Aorta (tissue), 5 donors: ENCODE measurements at places on chromosomes 12 and 14. TPM values are rescaled to one million over a fixed set of nuclear protein-coding genes. Genes with fewer than 3 reads are reported as not detected.

GRCh38 chr12:53103860-53104305 lies 597 bp downstream of the SOAT2 start:
- DNase-seq = no peak

DNA sequence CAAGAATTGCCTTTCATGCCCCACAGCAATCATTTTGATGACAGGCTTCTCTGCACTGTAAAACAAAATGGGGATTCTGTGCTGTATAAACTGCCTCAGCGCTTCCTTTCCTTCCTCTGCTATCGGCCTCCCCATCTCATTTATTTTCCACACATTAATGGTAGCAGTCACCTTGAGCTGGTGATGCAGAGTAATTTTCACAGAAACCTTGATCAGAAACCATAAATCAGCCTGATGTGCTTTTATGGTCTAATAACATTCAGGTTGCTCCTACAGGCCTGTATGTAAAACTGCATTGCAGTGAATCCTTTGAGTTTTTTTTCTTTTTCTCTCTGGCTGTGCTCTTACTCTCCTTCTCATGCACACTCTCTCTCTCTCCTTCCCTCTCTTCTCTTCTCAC lies 578.4 kb upstream of the STXBP6 start:
- DNase-seq = no peak

DNA sequence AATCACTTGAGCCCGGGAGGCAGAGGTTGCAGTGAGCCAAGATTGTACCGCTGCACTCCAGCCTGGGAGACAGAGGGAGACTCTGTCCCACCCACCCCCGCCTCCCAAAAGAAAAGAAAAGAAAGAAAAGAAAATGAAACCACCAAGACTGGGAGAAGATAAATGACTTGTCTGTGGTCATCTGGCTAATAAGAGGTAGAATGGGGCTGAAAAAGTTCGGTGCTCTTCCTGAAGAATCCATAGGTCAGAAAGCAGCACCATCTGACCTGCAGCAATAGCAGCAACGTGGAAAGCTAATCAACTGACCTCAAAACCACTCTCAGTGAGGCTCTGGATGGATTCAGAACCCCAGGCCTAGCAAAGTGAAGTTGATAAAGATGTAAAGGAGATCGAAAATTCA lies 25.2 kb downstream of the SSH1 start:
- DNase-seq = no peak

NDRG2 gene
- 196 TPM for polyA plus RNA-seq

SSTR1 gene
- polyA plus RNA-seq = 0.88 TPM

- no peak for DNase-seq
Observed at GRCh38 chr14:76894308-76894707, 68.1 kb downstream of the LRRC74A start.

- DNase-seq = no peak
Observed at GRCh38 chr14:79631276-79631675, 580.0 kb downstream of the DIO2 start.

GRCh38 chr14:74945852-74946658 lies 9.3 kb downstream of the PGF start:
- DNase-seq = peak; percentile 92

DNA sequence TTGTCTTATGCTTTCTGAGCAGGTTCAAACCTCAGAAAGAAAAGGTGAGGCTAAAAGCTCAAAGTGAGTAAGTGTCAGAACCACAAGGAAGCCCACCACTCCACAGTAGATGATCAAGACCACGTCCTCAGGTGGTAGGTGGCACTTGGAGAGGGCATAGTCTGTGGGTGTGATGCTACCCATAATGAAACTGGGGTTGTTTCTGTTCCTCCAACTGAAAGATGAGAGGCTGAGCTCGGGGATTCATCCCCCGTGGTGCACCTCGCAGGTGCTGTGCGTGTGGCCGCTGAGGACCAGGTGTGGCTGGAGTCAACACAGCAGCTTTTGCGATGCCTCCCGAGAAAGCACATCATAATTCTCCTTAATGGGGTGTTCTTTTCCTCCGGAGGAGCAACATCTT lies 285.7 kb downstream of the TTC8 start:
- no peak for DNase-seq

TPH2 gene
- not detected for polyA plus RNA-seq

NRIP2 gene
- polyA plus RNA-seq = 1.8 TPM

DNA sequence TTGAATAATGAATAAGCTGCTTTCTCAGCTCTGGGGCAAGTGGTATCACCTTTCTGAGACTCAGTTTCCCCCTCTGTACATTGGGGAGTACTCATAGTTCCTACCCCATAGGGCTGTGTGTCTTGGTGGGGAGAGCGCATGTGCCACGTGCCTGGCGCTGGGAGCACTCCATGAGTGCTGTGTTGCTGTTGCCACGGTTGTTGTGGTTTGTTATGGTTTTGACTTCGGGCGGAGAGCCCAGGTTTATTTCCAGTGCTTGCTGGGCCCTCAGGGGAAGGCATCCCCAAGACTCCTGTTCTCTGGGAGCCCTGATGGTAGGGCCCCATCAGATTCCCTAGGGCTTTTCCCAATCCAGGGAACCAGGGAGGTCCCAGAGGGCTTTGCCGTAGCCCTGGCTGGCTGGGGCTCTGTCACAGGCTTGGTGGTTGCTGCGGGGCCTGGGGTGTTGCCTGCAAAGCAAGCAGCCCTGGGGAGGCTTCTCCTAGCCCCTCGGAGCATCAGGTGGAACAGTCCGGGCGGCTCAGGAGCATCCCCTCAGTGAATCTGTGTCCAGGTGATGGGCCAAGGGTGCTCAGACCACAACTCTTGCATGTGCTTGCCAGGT lies 18.6 kb downstream of the SH2B3 start:
- DNase-seq = no peak

- DNase-seq = peak; percentile 45
Observed at GRCh38 chr12:131909081-131909751, 14.8 kb downstream of the ULK1 start.

DNA sequence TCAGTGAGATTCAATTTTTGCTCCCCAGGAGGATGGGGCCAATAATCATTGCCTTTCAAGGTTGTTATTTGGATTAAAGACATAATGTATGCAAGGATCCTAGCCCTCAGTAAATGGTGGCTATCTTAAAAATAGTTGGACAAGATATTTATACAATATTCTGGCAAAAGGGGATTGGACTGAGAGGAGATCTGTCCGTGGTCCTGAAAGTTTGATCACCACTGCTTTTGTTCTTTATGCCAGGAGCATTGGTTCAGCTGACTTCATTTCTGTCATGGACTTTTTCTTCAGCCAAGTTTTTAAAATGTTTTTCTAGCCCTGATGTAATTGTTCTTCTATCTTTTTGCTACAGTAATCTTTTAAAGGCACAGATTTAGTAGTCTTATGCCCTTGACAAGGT lies 70.2 kb upstream of the TCL1A start:
- no peak for DNase-seq

DNA sequence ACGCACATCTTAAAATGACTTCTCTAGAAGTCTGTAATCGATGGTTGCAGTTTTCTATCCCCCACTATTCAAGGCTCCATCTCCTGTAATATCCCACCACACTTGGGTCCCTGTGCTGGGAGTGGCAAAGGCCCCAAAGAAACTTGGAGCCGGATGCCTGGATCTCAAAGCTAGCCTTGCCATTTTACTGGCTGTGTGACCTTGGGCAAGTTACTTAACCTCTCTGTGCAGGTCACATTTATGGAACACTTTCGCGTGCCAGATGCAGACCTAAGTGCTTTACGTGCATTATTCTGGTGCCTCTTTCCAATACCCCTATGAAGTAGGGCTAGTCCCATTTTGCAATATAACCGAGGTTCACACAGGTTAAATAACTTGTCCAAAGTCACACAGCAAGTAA lies 151.8 kb upstream of the PRMT8 start:
- no peak for DNase-seq

- DNase-seq = no peak
Observed at GRCh38 chr12:60263161-60263560, 667.3 kb downstream of the SLC16A7 start.

DNA sequence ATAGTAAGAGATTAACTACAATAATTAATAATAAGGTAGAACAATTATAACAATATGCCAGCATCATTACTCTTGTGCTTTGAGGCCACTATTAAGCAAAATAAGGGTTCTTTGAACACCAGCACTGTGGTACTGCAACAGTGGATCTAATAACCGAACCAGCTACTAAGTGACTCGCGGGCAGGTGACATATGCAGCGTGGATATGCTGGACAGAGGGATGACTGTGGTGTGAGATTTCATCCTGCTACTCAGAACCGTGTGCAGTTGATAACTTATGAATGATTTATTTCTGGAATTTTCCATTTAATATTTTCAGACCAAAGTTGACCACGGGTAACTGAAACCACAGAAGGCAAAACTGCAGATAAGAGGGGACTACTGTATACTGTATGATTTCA lies 34.4 kb downstream of the BMAL2 start:
- DNase-seq = no peak

- DNase-seq = no peak
Observed at GRCh38 chr12:70849265-70849960, 71.1 kb downstream of the PTPRR start.

GRCh38 chr14:36805131-36805559 lies 143.5 kb downstream of the PAX9 start:
- no peak for DNase-seq

GRCh38 chr14:77027538-77028383 lies 747 bp downstream of the IRF2BPL start:
- DNase-seq = peak; percentile 92

DNA sequence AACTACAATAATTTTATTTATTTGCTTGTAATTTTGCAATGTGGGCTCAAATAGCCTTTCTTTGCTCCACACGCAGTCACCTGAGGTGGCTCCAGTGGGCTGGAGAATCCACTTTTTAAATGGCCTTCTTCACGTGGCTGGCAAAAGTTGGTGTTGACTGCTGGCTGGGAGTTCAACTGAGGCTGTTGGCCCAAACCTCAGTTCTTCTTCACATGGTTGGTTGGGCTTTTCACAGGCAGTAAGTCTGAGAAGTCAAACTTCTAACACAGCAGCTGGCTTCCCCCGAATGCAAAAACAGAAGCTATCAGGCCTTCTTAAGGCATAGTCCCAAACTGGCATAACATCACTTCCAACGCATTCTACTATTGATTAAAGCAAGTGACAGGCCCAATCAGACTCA lies 2.1 kb upstream of the OXA1L start:
- DNase-seq = no peak

NEUROD4 gene
- polyA plus RNA-seq = not detected

DNA sequence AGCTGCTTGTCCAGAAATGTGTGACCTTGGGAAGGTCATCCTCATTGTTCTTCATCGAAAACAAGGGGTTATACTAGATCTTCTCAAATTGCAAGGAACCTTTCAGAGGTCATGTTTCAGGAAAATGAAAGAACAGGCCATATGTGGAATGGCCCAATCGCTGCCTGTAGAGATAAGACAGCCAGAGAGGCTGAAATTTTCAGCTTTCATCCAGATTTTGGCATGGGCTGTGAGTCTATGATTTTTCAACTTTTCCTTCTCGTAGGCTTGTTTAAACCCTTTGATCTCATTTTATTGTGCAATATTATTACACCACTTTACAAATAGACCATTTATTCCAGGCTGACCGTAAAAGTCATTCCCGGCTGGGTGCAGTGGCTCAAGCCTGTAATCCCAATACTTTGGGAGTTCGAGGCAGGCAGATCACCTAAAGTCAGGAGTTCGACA lies 17.1 kb upstream of the ATXN2 start:
- no peak for DNase-seq

IAPP gene
- 0.36 TPM for polyA plus RNA-seq

DNA sequence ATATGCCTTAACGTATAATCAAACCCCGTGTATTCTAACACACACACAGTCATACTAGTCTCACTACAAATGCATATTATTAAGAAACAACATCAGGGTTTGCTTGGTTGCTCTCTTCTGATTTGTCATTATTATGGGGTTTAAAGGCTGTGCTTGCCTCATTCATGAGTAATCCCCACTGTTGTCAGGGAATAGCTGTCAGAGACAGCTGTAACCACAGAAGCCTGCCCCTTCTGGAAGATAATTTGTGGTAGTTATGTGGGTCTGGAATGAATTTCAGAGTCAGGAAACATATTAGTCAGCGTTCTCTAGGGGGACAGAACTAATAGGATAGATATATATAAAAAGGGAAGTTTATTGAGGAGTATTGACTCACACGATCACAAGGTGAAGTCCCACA lies 456.9 kb upstream of the TMEM132C start:
- no peak for DNase-seq

GRCh38 chr14:89240414-89240813 lies 176.6 kb downstream of the FOXN3 start:
- DNase-seq = no peak

TOMM20L gene
- not detected for polyA plus RNA-seq

DNA sequence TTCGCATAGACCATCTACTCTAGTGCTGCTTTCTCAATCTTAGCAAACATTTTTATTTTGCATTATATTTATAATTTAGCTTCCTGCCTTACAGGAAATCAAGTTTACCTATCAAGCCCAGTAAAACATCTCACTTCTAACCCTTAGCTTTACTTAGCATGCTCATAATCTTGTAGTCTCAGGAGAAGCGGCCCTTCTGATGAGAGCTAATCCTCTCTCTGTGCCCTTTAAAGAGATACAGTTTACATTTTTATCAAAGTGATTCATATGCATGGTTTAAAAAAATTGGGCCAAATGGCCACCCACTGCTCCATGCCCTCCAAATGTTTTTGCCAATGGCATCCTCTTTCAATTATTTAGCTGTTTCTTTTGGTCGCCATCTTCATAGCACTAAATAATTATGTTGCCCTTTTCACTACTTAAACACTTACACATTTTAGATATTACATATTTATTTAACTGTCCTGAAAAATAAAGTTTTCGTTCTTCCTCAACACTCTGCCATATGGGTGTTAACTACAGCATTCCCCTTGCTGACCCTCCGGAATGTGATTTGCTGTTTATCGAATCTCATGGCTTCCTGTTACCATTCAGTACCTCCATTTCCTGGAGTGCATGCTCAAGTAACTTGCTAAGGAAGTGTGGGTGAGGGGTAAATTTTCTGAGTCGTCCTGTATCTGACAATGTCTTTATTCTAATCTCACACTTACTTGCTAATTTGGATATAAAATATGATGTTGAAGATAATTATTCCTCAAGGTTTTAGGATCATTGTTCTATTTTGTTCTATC lies 29.3 kb downstream of the YLPM1 start:
- no peak for DNase-seq

BIN2 gene
- polyA plus RNA-seq = 1.4 TPM

GRCh38 chr12:998020-998874 lies 7.2 kb downstream of the ERC1 start:
- DNase-seq = no peak
